ENCODE measurements at places on chromosomes 1 and 21.

DNA sequence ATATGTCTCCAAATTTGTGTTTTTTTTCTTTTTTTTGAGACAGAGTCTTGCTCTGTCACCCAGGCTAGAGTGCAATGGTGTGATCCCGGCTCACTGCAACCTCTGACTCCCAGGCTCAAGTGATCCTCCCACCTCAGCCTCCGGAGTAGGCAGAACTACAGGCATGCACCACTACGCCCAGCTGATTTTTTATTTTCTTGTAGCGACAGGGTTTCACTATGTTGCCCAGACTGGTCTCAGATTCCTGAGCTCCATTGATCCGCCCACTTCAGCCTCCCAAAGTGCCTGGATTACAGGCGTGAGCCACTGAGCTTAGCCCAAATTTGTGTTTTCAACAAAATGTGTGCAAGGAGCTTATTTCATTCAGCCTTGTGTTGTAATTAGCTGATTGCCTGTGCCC is 59.0 kb upstream of the IFFO2 start:
- no peak for DNase-seq

- DNase-seq = no peak
Observed at GRCh38 chr1:205772607-205773032, 2.7 kb downstream of the RAB29 start.

DNA sequence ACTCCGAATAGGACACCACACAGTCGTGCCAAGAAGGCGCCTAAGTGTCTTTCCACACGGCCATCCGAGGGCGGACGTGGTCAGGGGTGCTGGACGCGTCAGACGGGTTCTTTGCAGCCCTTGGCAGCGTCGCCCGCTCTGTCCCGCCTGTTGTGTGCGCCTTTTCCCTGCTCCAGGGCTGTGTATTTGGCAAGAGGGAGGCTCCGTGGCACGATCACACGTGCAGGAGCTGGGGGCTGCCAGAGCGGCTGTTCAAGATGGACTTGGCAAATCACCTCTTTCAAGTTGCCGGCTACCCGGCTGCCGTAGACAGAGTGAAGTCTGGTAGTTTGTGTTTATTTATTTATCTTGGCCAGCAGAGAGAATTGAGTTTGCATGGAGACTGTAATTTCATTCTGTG is 31.9 kb downstream of the PRKCZ start:
- no peak for DNase-seq

DNA sequence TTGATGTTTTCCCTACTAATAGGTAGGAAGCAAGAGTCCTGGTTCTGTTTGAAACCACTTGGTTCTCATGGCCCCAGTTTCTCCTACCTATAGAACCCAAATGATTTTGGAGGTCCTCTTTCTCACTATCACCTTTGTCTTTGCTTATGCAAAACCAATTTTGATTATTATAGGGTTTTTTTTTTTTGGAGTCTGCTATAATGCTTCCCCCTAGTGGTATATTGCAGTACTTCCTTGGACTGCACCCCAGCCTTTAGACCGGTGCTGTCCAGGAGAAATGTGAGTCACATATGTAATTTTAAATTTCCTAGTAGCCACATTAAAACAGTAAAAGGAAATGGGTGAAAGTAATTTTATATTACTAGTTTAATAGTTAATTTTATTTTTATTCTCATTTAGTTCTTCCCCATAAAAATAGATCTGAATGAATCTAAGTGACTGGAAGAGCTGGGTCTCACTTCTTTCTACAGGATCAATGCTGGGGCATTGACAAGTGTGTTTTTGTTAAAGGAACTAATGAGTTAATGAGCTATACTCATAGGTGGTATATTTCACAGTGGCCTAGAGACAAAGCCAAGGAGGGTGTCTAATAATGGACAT is 10.6 kb downstream of the FCMR start:
- peak; percentile 63 for DNase-seq

DNA sequence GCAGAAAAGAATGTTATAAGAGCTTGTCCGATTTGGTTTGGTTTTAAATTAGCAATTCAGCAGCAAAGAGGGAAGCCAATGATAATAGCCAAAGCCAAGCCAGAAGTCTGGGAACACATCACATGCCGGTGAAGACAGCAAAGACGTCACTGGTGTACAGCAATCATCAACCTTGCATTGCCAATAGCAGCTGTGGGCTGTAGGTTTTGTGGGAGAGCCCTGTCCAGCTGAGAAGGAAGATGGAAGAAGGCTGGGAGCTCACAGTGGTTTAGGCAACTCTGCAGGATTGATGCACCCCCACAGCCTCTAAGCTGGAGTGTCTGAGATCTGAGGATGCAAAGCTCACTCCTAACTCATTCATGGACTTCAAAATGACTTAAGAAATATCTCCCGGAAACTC is 338.7 kb downstream of the SIPA1L2 start:
- no peak for DNase-seq

GRCh38 chr1:182702826-182703524 is 18.6 kb upstream of the RGS8 start:
- DNase-seq = no peak

GRCh38 chr1:228794173-228794572 is 58.9 kb downstream of the RHOU start:
- DNase-seq = no peak

DNA sequence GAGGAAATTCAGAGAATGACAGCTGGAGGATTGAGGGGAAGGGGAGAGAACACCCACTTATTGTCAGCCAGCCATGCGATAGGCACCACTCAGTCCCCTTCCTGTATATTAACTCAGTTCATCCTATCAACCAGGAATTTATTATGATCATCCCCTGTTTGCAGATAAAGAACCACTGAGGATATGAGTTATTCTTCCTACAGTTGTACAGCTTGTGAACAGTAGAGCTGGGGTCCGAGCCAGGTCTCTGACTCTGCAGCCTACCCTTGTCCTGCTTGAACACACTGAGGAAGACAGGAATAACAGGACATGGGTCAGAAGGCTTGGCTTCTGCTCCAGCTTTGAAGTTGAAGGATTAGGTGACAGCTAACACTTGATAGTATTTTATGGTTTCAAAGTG is 42.0 kb upstream of the SCMH1 start:
- no peak for DNase-seq

DNA sequence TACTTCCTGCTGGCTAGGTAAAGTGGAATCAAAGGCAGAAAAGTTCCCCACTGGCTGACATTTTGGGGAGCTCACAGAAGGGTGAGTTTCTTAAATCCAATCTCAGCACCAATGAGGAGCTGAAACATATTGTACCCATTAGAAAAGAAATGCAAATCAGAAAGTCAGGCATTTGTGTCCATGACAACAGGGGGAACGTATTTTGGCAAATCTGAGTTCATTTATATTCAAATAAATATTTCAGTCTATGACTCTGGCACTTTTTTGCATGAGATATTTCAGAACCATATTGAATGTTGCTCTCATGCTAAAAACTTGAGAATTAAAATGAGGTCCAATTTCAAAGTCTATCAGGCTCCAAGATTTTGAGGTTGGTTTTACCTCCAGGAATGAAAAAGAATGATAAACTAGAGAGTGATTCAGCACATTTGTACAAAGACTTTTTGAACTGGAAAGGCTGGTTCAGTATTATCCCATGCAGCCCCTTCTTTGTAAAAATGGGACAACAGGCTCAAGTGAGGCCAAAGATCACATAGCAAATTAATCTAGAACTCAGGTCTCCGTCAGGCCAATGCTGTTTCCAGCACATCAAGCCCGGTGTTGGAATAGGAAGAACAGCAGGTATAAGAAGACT is 202.2 kb downstream of the RRAGC start:
- no peak for DNase-seq

DNA sequence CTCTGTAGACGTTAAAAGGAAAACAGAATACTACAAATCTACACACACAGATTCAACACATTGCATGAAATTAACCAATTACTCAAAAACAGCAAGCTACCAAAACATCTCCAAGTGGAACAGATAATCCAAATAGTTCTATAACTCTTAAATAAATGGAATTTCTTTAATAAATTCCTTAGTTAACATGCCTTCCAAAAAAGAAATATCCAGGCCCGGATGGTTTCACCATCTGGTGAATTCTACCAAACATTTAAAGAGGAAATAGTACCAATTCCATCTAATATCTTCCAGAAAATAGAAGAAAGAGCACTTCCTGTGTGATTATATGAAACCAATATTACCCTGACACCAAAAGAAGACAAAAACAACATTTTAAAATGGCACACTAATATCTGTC is 52.8 kb upstream of the COL6A2 start:
- DNase-seq = no peak

- DNase-seq = no peak
Observed at GRCh38 chr1:87986130-87986866, 657.6 kb downstream of the LMO4 start.

GRCh38 chr1:201456499-201457309 is 12.3 kb downstream of the PHLDA3 start:
- no peak for DNase-seq

DNA sequence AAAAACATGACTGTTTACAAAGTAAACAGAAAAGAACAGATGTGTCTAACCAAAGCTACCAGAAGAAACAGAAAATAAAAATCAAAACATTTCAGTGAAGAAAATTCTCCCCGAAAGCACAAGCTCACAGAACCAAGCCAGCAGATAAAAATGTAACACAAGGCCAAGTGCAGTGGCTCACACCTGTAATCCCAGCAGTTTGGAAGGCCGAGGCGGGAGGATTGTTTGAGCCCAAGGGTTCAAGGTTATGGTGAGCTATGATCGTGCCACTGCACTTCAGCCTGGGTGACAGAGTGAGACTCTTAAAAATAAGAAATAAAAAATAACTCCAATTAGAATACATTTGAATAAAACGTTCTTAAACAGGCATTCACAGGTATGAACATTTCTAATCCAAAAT is 19.1 kb upstream of the DDOST start:
- no peak for DNase-seq

DNA sequence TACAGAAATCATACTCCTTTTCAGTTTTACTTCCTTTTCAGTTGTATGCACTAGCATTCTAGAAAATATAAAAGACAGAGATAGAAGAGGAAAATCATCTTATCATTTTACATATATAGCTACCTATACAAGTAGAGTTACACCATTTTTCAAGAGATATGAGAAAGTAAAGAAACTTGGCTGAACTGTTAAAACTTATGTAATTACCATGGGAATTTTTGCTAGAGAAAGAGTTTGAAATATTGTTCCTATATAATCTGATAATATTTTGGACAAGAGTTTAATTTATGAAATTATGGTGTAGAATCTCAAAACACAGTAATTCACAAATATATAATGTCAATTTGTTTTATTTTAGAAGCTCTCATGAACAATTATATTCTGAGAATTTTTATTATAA is 180.8 kb downstream of the PLPPR4 start:
- DNase-seq = no peak

GRCh38 chr1:199612976-199613774 is 414.3 kb upstream of the NR5A2 start:
- DNase-seq = no peak

DNA sequence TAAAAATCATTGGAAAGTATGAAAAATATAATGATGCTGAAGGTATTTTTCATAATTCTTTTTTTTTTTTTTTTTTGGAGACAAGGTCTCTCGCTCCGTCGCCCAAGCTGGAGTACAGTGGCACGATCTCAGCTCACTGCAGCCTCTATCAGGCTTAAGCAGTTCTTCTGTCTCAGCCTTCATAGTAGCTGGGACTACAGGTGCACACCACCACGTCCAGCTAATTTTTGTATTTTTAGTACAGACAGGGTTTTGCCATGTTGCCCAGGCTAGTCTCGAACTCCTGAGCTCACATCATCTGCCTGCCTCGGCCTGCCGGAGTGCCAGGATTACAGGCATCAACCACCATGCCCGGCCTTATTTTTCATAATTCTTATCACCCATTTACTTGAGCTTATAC is 13.3 kb downstream of the SMAP2 start:
- DNase-seq = no peak

GRCh38 chr1:84283381-84283780 is 18.1 kb upstream of the SAMD13 start:
- no peak for DNase-seq

DNA sequence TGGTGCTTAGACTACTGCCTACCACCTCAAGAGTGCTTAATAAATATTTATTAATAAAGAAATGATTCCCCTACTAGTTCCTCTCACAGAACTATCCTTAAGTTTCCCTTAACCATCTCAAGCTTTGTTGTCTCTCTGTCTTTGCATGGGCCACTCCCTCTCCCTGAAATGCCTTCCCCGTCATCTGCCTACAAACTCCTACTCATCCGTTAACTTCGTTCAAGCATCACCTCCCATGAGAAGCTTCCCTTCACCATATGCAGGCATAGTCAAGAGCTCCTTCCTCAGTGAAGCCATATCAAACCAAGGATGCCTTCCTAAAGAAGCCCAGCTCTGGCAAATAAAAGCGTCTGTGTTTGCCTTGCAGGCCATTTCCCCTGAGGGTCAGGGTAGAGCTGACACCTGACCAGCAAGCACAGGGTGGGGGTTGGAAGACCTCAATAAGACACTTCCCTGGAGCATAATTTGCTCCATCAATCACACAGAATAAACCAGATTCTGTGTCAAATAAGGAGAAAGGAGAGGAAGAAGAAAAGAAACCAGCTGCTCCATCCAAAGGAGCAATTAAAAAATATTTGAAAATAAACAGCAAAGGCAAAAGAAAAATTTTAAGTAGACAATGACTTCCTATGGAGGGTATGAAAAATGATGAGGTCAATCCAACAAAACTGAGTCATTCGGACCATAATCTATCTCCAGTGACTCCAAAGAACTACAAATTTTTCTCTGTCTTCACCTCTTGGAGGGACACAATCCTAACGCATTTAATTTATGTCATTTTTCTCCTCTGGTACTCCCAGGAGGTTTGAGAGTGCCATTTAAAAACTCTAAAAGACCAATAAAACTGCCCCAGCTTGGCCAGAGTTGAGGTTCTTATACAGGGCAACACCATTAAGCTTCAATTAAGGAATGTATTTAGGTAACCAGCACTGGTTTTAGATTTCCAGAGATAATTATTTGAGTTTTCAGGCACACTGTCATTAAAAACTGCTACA is 303.6 kb downstream of the KCNH1 start:
- no peak for DNase-seq

All from naive thymus-derived CD8-positive, alpha-beta T cell (primary cell).